ENCODE measurements at places on chromosomes 5 and 9. TPM values are rescaled to one million over a fixed set of nuclear protein-coding genes. Genes with fewer than 3 reads are reported as not detected.

The LCN2 gene
- total RNA-seq, result not detected

The AK6 gene
- total RNA-seq, result 15.2 TPM

The NRARP gene
- total RNA-seq, result 0.18 TPM

The IL6ST gene
- total RNA-seq, result 1,046 TPM

The ANKHD1 gene
- 34.0 TPM for total RNA-seq

The MLANA gene
- not detected for total RNA-seq

The TIMD4 gene
- not detected for total RNA-seq

The TMEM252 gene
- total RNA-seq, result not detected

The KIF4B gene
- not detected for total RNA-seq

The PDE6A gene
- total RNA-seq, result not detected
